Stimulated activated CD4-positive, alpha-beta T cell treated with anti-CD3 and anti-CD28 coated beads, Interleukin-1b, Interleukin-23, amount 100 ng/mL, for 48 hours (primary cell): ENCODE measurements at places on chromosomes 4 and X.

DNA sequence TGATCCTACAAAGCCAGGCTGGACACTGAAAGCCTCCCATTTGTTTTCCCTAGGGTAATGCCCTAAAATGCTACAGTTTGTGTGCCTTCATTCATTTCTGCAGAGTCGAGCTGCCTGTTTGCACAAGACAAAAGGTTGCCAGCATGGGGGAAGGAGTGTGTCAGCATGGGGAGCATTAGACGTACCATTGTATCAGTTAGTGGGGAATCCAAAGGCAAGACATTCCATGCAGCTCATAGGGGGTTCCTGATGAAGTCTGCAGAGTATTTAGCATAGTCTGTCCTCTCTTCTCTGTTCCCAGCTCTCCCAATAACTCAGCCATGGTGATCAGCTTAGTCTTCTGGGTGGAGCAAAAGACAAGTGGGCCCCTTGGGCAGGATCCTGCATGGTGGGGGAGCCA is 276.9 kb upstream of the PCDH7 start:
- no peak for DNase-seq

DNA sequence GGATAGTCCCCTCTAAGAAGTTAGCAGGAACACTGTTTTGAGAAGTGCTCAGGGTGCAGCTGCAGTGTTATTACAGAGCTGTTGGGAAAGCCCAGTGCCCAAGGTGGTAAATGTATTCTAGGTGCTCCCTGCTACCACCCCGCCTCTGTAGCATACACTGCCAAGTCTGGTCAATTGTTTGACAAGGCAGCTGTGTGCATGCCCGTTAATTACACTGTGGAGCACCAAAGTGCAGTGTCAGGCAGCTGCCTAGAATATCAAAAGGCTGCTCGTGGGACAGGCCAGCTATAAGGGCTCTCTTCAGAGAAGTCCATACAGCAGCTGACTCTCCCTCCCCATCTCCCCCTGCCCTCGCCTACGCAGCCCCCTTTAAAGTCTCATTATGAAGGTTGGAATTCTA is 99.9 kb upstream of the KLHL13 start:
- no peak for DNase-seq

GRCh38 chrX:78708816-78709215 is 38.7 kb upstream of the LPAR4 start:
- no peak for DNase-seq

DNA sequence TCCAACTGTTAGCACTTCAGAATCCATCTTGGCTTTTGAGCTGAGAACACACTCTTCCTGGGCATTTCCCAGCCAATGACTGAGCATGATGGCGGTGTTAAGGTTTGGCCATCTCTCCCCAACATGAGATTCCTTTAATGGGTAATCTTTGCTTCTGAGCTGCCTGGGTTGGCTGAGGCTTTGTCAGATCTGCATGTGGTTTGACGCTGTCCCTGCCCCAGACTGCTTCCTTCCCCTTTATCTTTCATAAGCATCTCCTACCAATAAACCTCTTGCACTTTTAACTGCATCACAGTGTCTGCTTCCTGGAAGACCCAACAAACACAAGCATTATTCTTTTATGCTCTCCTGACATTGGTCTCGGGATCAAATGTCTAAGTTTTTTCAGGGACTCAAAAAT is 31.5 kb upstream of the DIPK2B start:
- DNase-seq: no peak

- DNase-seq: no peak
Measured at GRCh38 chrX:124030520-124030919, 69.0 kb downstream of the STAG2 start.
